NCI-H1694 treated with DMSO at 0.1 percent for 48 hours (cell line): ENCODE measurements at places on chromosomes 13 and 19.

GRCh38 chr13:95113601-95114000 is 187.7 kb downstream of the ABCC4 start:
- DNase-seq = no peak

DNA sequence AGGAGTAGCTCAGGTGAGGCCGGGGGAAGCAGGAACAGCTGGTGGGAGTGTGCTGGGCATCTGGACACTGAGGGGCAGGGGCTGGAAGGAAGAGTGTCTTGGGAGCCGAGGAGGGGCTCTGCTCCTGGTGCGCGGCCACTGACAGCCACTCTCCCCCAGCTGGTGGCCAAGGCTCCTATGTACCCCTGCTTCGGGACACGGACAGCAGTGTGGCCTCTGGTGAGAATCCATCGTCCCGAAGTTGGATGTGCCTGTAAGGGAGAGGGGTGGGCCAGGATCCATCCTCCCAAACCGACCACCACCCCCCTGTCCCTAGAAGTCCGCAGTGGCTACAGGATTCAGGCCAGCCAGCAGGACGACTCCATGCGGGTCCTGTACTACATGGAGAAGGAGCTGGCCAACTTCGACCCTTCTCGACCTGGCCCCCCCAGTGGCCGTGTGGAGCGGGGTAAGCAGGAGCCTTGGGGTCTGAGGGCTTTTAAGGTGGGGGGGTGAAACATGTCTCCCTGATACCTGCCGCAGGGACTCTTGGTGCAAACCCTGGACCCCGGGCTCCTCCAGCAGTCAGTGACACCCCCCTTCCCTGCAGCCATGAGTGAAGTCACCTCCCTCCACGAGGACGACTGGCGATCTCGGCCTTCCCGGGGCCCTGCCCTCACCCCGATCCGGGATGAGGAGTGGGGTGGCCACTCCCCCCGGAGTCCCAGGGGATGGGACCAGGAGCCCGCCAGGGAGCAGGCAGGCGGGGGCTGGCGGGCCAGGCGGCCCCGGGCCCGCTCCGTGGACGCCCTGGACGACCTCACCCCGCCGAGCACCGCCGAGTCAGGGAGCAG is 2.0 kb upstream of the USF2 start:
- no peak for DNase-seq

DNA sequence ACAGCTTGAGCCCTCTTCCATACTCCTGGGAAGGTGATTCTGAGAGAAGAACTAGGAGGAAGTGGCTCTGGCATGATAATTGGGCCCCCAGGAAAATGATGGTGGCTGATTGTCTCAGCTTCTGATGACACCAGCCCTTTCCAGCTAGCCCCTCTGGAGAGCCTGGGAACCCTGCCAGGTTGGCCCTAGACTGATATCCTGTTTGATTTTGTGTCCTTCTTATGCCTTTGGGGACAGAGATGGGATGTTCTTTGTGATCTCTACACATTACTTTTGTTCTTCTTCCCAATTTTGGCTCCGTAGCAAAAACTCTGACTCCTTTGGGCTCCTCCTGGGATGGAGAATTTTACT is 39.7 kb downstream of the ERICH6B start:
- DNase-seq = no peak

DNA sequence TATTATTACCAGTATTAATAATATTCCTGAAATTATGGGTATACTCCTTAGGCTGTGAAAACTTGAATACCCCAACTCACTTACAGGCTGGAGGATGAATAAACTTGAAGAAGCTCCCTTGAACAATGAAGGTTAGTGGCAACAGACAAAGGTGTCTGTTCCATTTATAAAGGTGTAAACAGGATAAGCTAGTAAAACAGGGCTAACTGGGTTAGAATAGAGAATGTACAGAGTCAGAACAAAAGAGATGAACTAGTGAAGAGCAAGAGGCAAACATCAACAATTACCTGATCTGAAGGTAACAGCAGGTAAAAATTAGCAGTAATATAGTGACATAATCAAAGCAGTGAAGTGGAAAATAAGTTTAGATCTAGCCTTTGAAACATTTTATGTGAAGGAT is 23.2 kb downstream of the MICU2 start:
- no peak for DNase-seq

DNA sequence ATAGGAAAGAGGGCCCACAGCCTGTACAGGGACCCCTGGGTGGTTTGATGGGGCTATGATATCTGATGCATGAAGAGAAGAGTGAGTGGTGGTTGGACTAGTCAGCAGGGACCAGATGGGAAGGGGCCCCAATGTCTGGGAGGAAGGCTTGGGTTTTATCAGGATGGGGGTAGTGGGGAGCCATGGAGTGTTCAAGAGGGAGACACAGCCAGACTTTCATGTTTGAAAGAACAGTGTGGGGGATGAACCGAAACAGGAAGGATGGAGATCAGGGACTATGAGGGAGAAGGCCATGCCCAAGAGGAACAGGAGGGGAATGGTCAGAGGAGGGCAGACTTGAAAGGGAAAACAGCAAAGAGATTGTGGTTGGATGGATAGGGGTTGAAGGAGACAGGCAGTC is 63.1 kb downstream of the UNC13A start:
- DNase-seq = no peak

GRCh38 chr13:73715114-73715910 is 418.9 kb downstream of the KLF12 start:
- no peak for DNase-seq

DNA sequence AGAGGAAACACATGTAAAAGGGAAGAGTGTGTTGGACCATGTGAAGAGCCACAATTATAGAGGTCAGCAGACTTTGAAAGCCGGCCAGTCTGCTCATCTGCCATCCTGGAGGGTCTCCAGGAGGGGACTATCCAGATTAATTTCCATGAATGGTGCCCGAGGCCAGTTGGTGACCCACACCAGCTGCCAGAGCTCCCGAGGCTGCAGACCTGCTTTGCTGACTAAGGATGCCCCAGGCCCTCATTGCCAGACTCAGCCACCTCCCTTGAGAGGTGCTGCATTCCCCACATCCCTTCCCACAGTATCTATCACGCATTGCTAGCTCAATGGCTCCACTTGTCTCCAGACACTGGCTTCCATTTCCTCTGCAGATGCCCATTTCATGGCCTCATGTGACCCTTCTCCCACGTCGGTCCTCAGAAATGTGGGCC is 110.3 kb downstream of the NALCN start:
- no peak for DNase-seq

DNA sequence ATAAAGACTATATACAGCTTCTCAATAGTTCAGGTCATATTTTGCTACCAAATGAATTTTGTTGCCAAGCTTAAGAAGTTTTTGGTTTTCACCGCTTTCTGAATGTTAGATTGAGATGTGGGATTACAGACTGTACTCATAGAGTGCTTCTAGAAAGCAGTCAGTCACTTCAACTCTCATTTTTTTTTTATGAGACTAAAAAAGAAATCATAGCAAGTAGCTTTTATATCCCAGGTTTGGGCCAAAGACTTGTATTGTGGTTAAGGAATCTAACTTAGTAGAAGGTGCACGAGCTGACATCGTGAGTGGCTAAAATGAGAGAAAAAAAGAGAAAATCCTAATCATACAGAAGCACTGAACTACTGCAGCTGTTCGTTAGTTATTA is 2.2 kb upstream of the USPL1 start:
- DNase-seq = no peak

- DNase-seq = no peak
Observed at GRCh38 chr13:23421596-23421995, 11.9 kb downstream of the SACS start.

DNA sequence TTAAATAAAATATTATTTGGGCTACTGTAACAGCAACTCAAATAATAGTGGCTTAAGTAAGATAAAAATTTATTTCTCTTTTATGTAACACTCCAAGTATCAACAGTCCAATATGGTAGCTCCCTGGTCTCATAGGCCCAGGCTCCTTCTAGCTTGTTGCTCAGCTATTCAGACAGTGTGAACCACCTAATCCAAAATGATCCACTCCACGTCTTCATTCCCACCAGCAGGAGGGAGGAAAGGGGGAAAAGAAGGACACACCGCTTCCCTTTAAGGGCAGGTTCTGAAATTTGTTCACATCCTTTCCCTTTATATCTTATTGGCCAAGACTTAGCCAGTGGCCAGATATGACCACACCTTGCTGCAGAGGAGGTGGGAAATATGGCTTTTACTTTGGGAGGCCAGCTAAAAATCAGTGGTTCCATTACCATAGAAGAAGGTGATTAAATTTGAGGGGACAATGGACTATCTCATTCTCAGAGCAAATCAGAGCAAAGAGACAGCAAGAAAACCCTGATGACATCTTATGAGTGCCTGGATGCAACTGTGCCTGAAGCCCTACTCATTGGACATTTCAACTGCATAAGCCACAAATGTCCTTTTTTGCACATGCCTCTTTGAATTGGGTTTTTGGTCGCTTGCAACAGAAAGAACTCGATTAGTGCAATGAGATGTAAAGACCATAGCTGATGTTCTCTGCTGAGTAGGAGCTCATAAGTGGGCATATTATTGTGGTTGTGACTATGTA is 7.0 kb upstream of the EPOR start:
- no peak for DNase-seq

DNA sequence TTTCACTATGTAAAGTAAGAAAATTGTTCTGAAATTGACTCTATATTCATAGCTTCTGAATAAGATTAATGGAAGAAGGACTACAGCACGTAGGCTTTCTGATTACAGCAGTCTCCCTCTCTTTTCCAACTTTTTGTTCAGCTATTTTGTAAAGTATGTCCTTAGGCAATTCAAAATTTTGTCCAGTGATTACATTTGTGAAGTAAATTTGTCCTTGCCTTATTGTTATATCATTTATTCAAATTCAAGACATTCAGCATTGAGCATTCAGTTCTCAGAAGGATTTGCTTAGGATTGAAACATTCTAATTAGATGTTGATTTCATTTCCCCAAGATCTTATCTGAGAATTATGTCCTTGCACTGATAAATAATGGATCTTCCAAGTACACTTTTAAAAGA is 76.6 kb downstream of the WDFY2 start:
- no peak for DNase-seq

DNA sequence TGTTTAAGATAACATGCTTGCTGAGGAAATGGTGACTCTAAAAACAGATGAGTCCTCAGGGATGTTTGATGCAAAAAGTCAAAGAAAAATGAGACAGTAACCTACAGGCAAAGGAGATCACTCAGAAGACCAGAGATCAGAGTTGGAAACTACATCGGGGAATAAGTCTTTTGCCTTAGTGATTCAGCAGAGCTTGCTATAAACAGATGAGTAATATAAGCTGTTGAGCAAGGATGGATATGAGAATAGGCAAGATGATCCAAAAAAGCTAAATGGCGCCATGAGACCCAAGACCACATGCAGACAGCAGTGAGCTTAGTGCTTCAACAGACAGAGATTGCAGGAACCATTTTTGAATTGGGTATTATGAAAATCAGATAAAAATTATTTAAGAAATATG is 168.6 kb downstream of the POSTN start:
- no peak for DNase-seq

DNA sequence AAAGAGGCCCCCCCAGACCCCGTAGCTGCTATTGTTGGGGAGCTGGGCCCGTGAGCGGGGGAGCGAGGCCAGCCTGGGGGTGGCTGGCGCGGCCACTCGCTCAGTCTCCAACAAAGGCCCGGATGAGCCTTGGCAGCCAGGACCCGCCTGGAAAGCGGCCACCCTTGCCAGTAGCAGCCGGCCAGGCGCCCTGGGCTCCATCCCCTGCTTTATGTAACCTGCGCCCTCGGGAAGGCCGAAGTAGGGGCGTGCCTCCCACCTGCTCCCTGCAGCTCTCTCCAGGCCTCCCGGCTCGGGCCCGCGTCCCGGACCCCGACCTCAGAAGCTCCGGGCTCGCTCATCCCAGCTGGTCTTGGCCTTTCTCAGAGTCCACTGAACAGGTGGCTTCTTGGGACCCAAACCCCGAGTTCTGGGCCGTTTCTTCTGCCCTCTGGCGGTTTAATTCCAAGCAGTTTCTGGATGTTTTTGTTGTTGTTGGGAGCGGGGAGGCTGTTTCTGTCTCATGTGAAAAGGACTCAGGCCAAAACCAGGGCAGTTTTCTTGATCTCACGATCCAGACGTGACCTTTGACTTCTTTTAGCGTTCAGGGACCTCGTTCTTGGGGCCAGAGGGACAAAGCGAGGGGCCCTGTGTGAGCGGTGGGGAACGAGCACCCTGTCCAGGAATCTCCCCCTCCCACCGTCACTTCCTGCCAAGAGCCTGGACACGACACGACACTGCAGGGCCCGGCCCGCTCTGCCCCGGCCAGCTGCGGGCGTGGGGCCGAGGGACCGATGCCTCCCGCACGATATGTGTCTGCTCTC is 1.2 kb downstream of the CDC34 start:
- peak; percentile 7 for DNase-seq

DNA sequence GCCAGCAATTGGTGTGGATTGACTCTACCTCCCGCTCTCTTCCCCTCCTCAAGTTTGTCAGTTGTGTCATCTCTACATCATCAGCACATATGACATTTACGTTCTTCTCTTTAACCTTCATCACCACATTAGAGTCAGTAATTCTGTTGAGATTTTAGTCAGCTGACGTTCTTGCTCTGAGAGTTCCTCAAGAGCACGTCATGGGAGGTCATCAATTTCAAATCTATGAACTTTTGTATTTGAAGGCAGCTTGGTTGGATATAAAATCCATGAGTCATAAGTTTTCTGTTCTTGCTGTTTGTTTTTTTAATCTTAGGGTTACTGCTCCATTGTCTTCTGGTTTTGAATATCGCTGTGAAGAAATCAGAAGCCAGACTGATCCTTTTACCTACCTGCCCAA is 21.8 kb upstream of the ARGLU1 start:
- no peak for DNase-seq

GRCh38 chr19:10306327-10306726 is 3.3 kb downstream of the ZGLP1 start:
- DNase-seq = no peak

DNA sequence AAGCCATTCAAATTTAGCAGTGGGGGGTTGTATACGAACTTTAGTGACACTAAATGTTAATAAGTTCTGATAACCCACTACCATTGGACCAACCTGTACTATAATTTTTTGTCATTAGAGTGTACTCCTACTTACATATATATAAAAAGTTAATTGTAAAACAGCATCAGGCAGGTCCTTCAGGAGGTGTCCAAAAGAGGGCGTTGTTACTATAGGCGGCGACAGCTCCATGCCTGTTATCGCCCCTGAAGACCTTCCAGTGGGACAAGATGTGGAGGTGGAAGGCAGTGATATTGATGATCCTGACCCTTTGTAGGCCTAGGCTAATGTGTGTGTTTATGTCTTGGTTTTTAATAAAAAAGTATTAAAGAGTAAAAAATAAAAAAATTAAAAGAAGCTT is 27.5 kb downstream of the SPRYD7 start:
- no peak for DNase-seq

DNA sequence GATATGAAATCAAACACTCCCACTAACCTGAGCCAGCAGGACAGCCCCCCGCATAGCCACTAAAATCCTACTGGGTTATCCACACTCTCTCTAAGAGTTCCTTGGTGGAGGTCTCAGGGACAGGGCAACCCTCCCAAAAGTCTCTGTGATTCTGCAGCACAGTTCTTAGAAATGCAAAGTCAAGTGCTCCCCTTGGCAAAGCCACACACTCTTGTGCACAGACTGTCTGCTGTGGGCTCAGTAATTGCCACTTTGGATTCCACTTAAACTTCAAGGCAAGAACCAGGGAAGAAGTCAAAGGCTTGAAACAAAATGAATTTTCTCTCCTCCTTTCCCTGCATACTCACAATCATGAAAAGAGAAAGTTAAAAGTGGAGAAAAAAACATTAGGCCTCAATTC is 61.5 kb downstream of the DOCK9 start:
- no peak for DNase-seq

- DNase-seq = no peak
Observed at GRCh38 chr19:32165750-32166149, 179.7 kb upstream of the ZNF507 start.

- DNase-seq = no peak
Observed at GRCh38 chr13:28320884-28321574, 173.9 kb downstream of the FLT1 start.

GRCh38 chr19:17286752-17287151 is 5.1 kb downstream of the ANKLE1 start:
- no peak for DNase-seq
